Chondrocyte (in vitro differentiated cells): ENCODE measurements at places on chromosomes 12 and 14.

GRCh38 chr12:94267537-94267872 is 119.1 kb downstream of the PLXNC1 start:
- DNase-seq = no peak

GRCh38 chr12:86914721-86915120 is 658.5 kb upstream of the MGAT4C start:
- no peak for DNase-seq

GRCh38 chr12:78403681-78404080 is 460.9 kb upstream of the SYT1 start:
- no peak for DNase-seq

DNA sequence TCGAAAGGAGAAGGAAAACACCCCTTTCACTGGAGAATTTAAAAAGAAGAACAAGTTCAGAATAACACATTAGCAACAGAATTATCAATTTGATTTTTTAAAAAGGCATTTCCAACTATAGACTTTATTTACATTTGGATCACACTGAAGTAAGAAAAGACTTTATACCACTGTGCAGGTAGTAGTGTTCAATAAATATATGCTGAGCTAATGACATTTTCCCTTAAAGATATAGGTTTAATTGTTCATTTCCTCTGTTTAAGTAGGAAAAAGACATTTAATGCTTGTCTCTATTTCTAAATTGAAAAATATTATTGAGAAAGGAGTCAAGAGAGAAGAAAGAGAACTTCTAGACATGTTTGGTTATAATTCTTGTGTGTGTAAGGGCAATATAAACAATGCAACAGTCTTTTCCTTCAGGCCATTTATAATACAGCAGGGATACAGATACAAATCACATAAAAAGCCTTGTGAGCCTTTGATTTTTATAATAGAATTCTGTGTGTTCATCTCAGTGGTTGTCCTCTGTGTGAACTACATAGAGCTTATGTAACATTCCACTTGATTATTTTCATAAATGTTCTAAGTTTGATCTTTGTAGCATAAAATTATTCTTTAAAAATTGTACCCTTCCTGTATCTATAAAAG is 48.7 kb upstream of the PZP start:
- no peak for DNase-seq

DNA sequence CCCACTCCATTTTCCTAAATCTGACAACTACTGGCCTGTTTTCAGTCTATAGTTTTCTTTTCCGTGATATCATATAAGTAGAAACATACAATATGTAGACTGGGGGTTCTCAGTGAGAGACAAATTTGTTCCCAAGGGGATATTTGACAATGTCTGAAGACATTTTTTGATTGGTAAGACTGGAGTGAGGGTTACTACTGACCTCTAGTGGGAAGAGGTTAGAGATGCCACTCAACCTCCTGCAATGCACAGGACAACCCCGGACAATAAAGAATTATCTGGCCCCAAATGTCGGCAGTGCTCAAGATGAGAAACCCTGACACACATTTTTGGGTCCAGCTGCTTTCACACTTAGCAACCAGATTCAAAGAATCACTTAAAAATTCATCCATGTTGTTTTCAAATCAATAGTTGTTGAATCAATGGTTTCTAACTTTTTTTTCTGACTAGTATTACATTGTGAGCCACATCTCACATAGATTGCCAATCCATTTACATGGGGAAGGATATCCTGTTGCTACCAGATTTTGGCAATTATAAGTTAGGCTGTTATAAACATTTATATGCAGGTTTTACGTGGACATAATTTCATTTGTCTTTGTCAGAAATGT is 307.1 kb downstream of the RPL10L start:
- no peak for DNase-seq

- no peak for DNase-seq
Observed at GRCh38 chr12:12315838-12316237, 34.2 kb downstream of the MANSC1 start.

DNA sequence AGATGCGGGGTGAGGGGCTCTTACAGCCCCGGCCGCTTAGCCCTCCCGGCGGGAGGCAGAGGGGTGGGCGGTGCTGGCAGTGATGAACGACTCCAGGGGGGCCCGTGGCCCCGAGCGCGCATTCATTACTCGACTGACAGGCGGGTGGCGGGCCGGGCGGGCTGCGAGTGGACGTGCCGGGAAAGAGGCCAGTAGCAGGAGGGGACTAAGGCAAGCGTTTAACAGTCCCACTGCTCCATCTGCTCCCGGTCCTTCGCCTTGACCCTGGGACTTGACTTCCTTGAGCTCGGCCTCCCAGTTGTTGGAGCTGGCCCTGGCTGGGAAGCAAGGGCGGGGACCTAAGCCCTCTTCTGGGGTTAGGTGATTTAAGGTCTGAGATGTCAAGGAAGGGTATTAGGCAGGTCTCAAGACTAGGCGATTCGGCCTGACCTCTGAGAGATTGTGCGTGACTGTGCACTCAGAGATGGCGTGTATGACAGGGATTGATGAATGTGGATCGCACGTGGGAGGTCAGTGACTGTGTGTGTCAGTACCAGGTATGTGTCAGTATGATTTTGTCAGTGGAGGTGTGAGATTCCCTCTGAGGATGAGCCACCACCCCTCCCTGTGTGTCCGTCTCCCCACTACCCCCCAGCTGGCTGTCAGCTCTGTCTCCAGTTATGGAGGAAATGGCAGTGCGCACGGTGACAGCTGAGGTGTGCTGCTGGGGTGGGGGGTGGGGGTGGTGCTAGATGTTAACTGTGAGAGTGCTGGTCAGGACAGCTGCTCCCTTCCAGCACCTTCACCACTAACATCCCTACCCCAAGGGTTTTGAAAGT is 3.6 kb upstream of the DNAJC22 start:
- DNase-seq = no peak

DNA sequence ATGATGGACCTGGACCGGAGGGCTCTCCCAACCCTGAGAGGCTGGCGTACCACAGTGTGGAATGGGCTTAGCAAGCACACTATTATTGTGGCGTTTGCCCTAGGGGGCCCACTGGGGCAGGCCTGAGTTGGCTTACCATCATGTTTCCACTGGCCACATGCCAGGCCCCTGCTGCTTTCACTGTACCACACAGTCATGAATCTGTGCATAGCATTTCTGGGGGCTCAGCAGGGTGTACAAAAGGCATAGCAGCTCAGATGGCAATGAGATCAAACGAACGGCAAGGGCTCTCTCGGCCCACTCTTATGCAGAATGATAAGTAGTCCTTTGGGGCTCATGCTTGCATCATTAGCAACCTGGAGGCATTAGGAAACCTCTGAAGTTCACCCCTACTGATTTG is 137.0 kb upstream of the HIF1A start:
- peak; percentile 97 for DNase-seq
